ENCODE measurements at places on chromosomes 3 and 15.

GRCh38 chr3:184565421-184566211 lies 4.0 kb downstream of the EPHB3 start:
- DNase-seq, result no peak

DNA sequence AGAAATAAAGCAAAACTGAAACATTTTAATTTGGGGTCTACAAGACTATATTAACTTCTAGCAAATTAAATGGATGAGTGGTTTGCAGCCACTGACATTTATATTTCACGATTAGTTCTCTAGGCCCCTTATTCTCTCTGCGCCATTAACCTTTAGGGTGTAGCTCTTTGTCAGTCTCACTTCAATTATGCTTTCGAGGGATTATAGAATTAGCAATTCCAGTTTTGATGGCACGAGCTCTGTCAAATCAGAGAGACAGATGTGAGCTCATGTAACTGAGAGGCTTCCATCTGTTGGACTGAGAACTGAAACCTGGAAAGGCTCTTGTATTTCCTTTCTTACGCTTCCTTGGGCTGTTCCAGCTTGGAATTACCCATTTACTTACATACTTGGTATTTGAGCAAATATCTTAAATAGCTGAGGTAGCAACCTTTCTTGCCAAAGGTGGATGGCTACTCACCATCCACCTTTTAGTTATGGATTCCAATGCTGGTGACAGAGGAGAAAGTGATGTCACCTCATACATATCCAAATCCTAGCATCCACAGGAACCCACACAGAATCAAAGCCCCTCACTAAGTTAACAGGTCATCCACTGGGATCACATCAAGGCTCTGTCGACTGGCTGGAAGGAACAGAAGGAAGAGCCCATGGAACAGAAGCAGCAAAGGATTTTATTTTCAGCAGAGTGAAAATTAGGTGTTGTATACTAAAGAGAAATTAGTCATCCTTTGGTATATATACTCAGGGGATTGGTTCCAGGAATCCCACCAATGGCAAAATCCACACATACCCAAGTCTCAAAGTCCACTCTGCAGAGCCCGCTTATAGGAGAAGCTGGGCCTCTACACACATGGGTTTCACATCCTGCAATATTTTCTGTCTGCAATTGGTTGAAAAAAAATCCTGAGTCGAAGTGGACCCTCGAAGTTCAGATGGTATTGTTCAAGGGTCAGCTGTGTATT lies 20.8 kb downstream of the VGLL4 start:
- no peak for DNase-seq

DNA sequence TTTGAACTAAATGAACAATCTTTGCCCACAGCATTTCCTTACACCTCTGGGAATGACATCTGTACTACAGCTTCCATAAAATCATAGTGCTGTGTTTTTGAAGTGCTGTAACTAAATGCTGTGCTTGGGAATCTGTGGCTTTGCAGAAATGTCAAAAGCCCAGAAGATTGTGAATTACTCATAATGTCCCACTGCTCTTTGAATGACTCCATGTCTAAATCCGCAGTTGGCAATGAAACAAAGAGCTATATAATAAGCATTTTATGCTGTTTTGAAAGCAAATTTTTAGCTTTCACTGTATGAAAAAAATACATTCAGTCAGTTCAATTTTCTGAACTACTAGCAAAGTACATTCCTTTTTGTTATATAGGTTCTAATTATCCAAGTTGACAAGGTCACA lies 88.6 kb upstream of the ADAMTS17 start:
- no peak for DNase-seq

DNA sequence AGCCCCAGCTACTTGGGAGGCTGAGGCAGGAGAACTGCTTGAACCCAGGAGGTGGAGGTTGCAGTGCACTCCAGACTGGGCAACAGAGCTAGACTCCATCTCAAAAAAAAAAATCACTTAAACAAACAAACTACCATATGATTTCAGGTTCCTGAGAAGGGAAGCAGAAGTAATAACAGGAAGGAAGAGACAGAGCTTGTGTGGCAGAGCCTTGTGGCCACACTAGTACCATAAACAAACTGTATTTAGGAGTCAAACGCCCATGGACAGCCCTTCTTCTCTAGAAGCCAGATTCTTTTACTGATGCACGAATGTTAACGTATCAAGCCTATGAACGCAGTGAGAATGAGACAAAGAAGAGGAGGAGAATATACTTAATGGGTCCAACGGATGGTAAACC lies 12.0 kb downstream of the MTMR10 start:
- DNase-seq, result no peak

GRCh38 chr3:29381595-29381994 lies 100.7 kb downstream of the RBMS3 start:
- DNase-seq, result no peak

- no peak for DNase-seq
Measured at GRCh38 chr15:29652595-29652994, 169.7 kb downstream of the TJP1 start.

- no peak for DNase-seq
Measured at GRCh38 chr3:9782770-9783169, 9.5 kb downstream of the TADA3 start.

Measured in stimulated activated CD4-positive, alpha-beta T cell treated with anti-CD3 and anti-CD28 coated beads, TNF-alpha, amount 100 ng/mL, for 24 hours (primary cell).